ENCODE measurements at places on chromosomes 12 and 14.

DNA sequence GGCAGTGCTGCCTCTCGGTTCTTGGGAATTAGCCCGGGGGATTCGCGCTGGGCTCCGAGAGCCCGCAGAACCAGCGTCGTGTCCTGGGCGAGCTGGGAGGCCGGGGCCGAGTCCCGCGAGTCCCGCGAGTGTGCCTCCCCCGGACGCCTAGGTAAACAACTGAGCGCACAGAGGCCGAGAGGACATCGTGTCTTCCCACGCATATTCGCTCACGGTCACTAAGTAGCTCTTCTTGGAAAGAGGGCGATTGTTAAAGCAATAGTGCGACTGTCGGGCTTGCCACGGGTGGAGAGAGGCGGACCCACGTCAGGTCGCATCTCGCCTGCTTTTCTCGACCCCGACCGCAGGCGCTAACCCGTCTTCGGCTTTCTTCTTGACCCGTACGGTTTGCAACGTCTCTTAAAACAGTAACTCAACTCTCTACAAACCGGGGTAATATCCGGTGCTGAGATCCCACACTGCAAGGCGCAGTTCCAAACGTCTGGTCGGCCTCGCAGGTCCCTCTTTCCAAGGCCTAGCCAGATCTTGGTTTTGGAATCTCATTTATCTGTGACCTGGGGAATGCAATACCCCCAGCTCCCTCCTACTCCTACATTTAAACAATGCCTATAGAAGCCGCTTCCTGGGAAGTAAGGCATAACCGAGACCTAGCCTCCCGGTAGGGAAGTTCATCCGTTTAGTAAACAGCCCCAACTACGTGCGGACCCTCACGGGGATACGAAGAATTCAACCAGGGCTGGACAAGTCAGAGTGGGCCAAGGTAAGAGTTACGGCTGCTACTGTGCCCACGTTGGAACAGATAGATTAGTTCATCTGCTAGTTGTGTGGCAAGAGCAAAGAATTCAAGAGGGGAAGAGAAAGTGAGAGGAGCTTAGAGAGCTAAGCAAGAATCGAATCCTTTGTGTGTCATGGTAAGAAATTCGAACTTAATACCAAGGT, 736 bp upstream of the PHLDA1 start:
- DNase-seq = peak; percentile 79

DNA sequence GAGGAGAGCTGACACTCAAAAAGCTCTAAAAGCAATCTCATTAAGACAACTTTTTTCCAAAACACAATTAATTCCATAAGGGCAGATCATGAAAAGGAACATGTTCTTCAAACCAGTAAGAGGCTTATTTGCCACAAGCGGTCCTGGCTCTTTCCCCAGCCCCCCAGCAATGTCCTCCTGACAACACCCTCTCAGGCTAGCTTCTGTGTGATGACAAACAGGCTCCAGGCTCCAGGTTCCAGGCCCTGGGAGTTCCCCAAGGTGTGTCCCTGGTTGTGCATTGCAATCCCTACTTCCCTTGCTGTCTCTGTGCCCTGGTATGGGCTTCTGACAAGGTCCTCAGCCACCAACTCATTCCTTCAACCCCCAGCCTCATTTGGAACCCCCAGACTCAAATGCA, 8.9 kb downstream of the HVCN1 start:
- DNase-seq = no peak

- DNase-seq = no peak
Observed at GRCh38 chr12:69991690-69992288, 166.8 kb downstream of the MYRFL start.

- DNase-seq = no peak
Observed at GRCh38 chr12:67431411-67432020, 162.4 kb downstream of the CAND1 start.

DNA sequence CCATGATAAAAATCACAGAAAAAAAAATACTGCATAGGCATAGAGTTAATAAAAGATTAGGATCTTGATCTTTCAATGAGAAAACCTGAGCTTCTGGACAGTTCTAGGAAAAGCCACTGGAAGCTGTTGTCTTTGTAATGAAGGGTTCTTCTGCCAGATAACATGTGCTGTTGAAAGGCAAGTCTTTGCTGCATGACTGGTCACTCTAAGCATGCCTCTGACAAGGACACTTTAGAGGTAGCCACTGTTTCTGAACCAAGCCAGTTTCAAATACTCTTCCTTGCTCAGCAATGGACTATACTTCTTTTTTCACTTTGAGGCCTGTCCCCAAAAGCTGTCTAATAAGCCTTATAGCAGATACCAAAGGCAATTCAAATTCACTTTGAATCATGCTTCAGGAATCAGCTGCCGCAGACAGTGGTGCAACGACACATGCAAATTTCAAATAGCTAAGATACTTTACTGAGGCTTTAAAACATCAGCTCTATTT, 70.2 kb downstream of the BTG1 start:
- DNase-seq = peak; percentile 90

GRCh38 chr12:94091624-94092023, 56.8 kb upstream of the PLXNC1 start:
- peak; percentile 21 for DNase-seq

GRCh38 chr12:88299567-88300101, 157.5 kb downstream of the TMTC3 start:
- peak; percentile 99 for DNase-seq

DNA sequence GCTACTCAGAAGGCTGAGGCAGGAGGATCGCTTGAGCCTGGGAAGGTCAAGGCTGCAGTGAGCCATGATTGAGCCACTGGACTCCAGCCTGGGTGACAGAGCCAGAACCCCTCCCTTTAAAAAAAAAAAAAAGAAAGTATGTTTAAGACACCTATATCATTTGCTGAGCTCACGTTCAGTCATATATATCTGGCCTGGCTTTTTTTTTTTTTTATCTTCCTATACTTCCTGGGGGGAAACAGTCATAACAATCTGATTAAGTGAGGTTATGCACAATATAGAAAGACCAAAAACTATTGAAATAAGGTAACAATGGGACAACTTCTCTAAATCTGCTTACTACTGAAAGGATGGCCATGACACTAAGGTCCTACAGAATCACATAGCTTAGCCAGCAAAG, 9.4 kb upstream of the ARID2 start:
- no peak for DNase-seq

GRCh38 chr14:60257865-60258264, 8.8 kb downstream of the PPM1A start:
- no peak for DNase-seq

DNA sequence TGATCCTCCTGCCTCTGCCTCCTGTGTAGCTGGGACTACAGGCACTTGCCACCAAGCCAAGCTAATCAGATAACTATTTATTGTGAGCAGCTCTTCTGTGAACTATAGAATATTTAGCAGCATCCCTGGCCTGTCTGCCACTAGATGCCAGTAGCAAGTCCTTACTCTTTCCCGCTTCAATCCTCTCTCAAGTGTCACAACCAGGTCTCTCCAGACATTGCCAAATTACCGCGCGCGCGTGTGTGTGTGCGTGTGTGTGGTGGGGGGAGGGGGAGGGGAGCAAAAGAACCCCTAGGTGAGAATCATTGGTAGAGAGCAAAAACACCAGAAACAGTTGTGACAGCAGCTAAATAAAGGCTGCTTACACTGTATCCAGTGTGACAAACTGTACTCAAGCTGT, 49.9 kb downstream of the PPP2R5E start:
- DNase-seq = no peak

DNA sequence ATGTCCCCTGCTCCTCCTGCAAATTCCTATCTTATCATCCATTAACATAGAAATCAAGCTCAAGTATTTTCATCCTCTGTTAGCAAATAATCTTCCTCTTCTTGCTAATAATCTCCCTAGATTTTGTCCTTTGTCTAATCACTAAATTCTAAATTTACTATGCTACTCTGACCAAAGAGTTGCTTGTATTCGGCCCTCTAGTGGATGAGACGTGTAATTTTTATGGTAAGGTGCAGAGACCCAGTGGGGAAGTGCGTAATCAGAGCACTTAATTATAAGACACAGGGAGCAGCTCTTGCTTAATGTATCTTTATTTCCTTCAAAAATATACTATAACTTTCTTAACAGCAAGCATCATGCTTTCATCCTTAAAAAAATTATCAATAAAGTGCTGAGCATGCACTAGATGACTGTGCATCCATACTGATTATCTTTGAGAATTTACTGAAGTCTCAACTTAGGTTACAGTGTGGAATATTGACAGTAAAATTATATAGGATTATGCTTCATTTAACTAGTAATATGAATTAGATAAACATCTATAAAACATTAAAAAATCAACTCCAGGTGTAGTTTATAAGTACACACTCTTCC, 212.6 kb downstream of the SLC16A7 start:
- DNase-seq = peak; percentile 49

- peak; percentile 91 for DNase-seq
Observed at GRCh38 chr12:45268672-45269411, 52.9 kb downstream of the ANO6 start.

DNA sequence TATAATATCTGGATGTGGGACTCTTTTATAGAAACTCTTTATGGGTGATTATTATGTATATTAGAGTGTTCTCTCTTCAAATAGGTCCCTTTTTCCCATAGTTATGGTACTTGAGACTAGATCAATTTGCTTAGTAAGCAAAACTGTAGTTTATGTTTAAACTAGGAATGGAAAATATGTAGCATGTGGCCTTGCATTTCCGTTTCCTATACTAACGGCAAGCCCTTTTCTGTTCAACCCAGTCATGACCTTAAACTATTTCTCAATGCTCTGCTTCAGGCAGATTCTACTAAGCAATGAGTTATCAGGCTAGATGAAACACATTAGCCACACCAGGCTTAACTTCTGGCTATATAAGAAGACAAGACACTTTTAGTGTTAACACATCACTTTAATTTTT, 84.6 kb downstream of the OTOGL start:
- DNase-seq = peak; percentile 92

DNA sequence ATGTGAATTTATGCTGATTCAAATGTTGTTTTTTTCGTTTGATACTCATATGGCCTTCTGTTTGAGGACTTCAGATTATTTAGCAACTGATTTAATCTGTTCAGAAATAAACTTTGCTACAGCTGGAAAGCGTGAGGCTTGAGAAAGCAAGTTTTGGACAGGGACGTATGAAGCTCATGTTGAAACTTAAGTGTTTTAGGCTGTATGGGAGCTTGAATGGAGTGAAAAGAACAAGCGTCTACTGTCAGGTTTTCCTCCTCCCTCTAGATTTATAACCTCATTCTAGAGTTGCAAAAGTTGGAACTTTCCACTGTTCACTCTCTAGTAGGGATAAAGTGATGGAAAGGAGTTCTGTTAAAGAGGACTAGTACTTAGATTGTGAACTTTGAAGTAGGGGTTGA, 1.0 kb downstream of the PRPF39 start:
- DNase-seq = peak; percentile 39

DNA sequence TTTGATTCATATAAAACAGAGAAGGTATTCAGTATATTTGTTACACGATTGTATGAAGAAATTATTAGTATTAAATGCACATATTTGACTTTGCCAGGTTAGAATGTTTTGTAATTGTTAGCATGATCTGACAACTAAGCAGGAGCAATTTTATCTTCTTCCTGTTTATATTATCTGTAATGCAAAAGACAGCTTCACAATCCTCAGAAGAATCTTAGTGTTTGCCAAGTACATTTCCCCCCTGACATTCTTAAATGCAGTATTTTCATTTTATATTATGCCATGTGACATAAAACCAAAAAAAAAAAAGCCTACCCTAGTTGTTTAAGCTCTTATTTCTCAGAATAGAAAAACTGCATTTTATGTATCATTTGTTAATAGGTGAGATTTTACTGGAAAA, 469.4 kb downstream of the FOXG1 start:
- DNase-seq = peak; percentile 84

GRCh38 chr14:97380539-97380941, 583.4 kb downstream of the VRK1 start:
- no peak for DNase-seq

- DNase-seq = no peak
Observed at GRCh38 chr12:22103418-22103817, 57.4 kb downstream of the CMAS start.

DNA sequence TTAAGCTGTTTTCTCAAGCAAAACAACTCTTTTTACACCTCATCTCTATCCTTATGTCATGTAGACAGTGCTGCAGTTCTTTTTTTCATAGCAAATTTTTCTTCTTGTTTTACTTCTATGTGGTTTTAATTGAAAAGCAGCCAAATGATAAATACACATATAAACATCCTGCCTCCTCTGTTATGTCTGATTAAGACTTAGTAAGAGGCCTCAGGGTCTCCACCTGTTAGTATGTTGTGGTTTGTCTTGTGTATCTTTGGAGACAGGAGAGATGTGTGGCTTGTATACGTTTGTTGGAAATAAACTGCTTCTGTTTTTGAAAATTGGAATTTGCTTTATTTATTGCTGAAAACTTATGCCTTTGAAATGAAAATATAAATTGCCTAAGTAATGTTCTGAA, 32.0 kb downstream of the PEX5 start:
- DNase-seq = no peak

GRCh38 chr14:60807971-60808370, 73.4 kb downstream of the MNAT1 start:
- DNase-seq = peak; percentile 36

DNA sequence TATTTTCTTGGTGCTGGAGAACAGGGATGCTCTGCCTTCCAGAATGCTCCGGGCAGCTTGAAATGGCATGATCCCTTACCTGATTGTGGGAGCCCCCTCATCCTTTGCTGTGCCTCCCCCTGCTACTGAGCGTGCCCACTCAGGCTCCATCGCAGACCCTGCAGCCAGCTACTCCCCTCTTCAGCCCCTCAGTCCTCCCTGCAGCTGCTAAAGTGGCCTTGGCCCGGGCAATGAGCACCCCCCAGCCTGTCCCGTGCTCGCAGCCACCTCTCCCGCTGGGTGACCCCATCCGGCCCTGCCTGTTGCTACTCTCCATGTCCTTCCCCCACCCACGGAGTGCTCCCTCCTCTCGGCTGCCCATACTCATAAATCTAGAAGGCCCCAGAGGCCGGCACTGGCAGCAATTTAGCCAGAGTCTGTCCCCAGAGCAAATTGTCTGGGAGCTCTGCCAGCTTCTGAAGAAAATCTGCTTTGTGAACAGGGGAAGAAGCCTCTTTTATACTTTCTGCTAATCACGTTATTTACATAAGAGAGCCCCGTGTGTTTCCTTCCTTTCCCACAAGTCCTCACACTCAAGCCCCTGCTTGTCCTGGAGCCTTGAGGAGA, 143.7 kb upstream of the FRMD6 start:
- DNase-seq = peak; percentile 63

DNA sequence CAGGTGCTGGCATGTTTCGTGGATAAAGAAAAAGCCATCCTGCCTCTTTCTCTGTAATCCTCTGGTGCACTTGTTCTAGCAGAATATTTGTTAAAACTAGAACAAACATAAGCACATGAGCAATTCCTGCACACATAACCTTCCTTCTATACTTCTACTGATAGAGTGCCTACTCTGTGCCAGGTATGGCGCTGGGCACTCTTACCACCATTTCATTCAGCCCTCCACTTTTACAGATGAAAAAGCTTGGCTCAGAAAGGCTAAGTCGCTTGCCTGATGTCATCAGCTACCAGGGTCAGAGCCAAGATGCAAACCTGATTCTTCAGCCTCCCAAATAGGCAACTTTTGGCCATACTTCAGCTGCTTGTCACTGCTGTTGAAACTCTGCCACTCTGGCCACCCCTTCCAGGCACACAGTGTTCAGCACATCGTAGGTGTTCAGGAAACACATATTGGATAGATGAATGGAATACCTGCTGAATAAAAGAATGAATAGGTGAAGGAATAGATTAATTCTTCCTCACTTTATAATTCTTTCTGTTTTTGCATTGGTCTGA, 10.0 kb upstream of the C14orf132 start:
- no peak for DNase-seq

- DNase-seq = peak; percentile 4
Observed at GRCh38 chr12:41188058-41188840, at the start of gene PDZRN4. TSS of gene PDZRN4 (plus strand) at chr12:41188320.

GRCh38 chr12:101829639-101830366, 956 bp downstream of the GNPTAB start:
- DNase-seq = no peak

All from iris pigment epithelial cell (primary cell).